ENCODE measurements at places on chromosomes 2 and 18.

- DNase-seq: no peak
These were observed 19.8 kb downstream of the ARL5A start for GRCh38 chr2:151808258-151809072.

DNA sequence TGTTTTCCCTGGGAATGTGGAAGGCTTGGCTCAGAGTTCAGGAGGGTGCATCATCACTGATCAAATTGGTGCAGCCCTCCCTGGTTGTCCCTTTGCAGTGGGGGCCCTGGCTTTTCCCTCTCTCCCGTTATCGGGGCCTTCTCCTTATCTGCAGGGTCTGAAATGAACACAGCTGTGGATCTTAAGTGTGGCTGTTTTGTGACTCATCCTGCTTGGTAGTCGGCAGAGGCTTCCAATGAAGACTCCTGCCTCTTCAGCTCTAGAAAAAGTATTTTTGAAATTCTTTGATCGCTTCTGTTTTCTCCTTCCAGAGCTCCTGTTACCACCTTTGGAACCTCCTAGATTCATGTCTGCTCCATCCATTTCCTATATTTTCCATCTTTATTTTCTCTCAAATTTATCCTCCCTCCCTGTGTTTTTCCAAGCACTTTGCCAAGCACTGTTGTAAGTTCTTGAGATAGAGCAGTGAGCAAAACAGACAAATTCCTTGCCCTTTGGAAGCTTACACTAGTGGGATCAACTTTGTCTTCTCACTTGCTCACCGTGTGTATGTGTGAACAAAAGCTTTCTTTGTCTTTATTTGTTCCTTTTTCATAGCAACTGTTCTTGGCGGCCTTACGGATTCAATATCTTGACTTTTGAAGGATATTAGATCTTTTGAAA, 45.7 kb downstream of the RALB start:
- no peak for DNase-seq

- DNase-seq: no peak
These were observed 35.4 kb upstream of the CABYR start for GRCh38 chr18:24103320-24104021.

- no peak for DNase-seq
These were observed 52.7 kb upstream of the NCK2 start for GRCh38 chr2:105691947-105692390.

DNA sequence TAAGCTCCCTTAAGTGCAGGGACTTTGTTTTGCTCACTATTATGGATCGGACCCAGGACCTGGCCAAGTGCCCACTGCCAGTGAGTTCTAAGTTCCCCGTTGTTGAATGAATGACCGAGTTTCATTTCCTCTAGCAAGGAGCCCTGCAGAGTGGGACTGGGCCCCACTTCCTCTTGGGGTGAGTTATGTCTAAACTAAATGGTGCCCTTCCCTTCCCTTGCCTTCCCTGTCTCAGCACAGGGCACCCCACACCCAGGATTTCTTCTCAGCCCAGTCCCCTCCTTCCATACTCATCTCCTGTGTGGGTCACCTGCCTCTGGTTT, 195.3 kb upstream of the HS6ST1 start:
- DNase-seq: no peak

DNA sequence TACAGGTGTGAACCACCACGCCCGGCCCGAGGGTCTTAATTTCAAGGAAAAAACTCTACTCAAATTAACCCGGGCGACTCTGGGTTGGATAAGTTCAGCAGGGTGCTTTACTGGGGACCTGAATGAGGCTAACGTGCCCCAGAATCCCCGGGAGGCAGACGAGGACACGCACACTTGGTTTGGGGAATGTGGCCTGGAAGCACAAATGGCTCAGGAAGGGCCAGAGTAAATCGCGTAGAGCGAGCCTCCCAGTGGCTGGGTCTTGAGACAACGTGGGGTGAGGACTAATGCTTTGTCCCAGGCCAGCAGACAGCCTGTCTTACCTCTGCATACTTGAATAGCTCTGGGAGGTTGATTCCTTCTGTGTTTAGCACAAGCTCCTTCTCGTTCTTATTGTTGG, 75.8 kb downstream of the POLR1A start:
- no peak for DNase-seq

GRCh38 chr18:5456577-5457461, 87.0 kb downstream of the EPB41L3 start:
- DNase-seq: no peak

GRCh38 chr2:9781252-9781651, 62.0 kb upstream of the TAF1B start:
- no peak for DNase-seq

- DNase-seq: no peak
These were observed 51.6 kb upstream of the MGAT4A start for GRCh38 chr2:98782570-98782969.

DNA sequence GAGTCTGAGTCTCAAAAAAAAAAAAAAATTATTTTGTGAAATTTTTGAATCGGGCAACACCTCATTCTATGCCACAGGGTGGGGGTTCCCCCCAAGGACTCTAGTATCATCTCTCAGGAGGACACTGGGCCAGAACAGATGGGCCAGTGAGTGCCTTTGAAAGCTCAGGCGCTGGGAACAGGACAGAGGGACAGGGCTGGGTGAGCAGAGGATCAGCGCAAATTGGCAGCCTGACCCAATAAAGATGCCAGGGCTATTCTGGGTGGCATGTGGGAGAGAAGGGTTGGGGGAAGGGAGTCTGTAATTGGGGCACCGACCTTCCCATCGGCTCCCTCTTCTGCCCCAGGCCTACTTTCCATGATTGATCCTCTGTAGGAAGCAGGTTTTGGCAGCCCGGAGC, 44.0 kb downstream of the KIF3C start:
- no peak for DNase-seq

- DNase-seq: no peak
These were observed 1.7 kb downstream of the FOSL2 start for GRCh38 chr2:28394331-28394877.

DNA sequence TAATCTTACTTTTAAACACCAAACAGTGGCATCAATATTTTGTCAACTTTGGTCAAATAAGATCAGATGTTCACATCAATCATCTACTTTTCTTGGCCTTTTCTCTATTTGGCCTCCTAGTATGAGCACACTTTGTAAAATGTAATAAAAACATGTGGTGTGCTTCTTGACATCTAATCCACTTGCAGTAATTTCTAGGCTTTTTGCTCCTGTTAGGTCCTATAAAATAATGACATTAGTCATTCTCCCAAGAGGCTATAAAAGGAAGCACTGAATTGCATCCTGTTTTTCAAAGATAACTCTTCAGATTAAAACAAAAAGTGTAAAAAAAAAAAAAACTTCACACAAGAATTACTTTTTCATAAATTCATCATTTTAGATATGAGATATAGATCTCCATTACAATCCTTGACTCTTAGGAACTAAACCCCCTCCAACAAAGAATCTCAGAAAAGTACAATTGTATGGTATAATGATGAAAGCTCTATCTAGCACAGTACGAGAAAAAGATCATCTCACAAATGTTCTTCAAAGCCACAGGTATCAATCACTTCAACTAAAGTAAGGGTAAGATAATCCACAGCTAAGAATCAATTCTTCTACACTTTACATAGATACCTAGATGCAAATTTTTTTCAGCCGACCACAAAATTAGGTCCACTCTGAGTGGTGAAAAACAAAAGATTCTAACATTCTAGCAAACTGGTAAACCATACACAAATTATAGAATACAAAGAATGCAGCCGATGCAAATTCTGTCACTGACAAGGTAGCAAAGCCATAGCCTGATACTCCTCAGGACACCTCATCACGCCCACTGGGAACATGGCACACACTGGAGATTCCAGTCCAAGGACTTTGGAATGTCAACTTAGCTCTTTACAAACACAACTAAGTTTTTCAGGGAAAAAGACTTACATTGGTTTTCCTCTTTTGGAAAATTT, 2.7 kb downstream of the BCL2 start:
- DNase-seq: no peak

GRCh38 chr2:127150996-127151395, 44.0 kb upstream of the BIN1 start:
- DNase-seq: no peak

DNA sequence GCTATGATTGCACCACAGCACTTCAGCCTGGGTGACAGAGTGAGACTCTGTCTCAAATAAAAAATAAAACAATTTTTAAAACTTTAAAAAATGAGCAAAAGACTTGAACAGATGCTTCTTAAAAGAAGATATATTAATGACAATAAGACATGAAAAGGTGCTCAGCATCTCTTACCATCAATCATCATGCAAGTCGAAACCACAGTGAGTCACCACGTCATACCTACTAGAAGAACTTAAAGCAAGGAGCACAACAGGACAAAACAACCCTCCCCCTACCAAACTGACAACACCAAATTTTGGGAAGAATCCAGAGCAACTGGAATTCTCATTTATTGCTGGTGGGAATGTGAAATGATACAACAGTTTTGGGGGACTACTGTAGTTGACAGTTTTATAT, 251.6 kb downstream of the BCL2 start:
- no peak for DNase-seq

- no peak for DNase-seq
These were observed 265.3 kb downstream of the PAX3 start for GRCh38 chr2:222033541-222033940.

DNA sequence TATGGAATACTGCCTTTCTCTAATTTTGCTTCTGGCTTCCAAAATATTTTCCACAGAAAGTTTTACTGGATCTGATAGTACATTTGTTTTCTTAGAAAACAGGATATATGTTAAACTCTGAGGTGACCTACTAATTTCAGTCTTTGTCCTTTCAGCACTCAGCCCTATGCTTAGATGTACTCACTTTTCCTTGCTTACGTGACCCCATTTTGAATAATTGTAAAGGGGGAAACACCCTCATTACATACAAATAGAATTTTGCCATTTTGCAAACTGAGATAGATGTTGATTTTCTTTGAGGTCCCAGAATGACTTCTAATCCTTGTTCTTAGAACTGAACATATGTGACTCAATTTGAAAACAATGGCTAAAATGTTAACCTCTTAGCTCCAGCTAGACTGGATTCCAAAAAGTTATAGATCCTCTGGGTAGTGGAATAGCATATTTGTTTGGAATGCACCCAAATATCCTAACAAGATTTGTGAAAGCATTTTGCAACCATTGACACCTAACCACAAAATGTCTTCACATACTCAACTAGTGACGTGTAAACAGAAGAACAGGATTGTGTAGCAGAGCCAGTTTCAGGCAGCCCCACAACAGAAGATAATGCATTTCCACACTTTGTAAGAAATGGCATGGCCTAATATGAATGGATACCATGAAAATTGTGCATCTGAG, 44.8 kb upstream of the EHBP1 start:
- no peak for DNase-seq

- DNase-seq: no peak
These were observed 124.8 kb downstream of the FIGN start for GRCh38 chr2:163610817-163611556.

GRCh38 chr18:75070625-75071483, 138.1 kb downstream of the PTGR3 start:
- peak; percentile 58 for DNase-seq

GRCh38 chr2:201203916-201204654, 21.1 kb downstream of the CASP10 start:
- DNase-seq: no peak

- DNase-seq: no peak
These were observed 575.2 kb downstream of the PIK3C3 start for GRCh38 chr18:42530276-42530675.

- no peak for DNase-seq
These were observed 35.4 kb downstream of the NTSR2 start for GRCh38 chr2:11634584-11634983.

DNA sequence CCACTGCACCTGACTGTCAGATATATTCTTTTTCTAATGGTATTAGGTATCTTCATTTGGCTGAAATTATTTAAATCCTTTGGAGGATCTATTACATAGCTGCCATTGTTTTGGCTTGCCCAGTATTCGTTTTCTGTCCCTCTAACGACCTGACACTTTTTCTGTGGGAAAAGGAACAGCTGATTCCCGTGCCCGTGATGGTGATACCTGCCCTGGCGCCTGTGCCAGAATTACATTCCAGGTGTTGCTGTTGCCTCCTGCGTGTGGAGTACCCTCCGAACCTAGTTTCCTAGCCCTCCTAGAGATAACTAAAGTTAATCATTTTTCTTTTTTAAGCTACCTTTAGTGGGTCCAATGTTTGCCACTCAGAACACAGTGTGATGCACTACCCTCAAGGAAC, 14.0 kb downstream of the HOXD1 start:
- DNase-seq: no peak

DNA sequence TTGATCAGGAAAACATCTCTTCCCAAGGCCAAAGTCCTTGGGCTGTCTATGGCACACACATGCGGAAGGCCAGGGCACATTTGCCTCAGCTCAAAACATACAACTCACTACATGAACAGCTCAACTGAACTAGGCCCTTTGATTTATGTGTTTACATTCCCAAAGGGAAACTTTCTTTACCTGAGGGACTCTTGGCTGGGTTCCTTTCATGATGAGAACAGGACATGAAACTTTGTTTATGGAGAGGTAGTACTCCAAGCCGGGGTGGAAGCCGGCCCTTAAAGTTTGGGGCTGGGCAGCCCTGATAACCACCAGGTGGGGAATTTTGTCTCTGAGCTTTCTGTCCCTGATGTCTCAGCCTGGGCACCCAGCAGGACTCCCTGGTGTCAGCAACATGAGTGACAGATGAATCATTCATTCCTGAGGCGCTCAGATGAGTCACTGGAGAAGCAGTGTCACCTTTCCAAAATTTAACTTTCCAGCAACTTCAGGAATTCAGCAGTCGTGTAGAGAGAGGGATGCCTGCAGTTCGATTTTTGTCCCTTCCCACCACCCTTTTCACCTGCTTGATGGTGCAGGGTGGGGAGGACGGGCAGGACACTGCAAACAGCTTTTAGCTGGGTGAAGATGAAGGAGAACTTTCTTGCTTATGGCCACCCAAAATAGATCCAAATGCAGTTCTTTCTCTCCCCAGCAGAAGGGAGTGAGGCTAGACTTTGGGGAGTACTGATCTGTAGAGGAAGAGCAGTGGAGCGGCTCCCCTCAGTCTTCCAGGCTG, 331.6 kb downstream of the DYSF start:
- DNase-seq: no peak

GRCh38 chr18:42533009-42533575, 578.1 kb downstream of the PIK3C3 start:
- DNase-seq: no peak

- no peak for DNase-seq
These were observed 20.3 kb downstream of the ACTR3 start for GRCh38 chr2:113910110-113910717.

- peak; percentile 81 for DNase-seq
These were observed 46.1 kb upstream of the PLB1 start for GRCh38 chr2:28449488-28450395.

GRCh38 chr2:8138923-8139667, 542.8 kb upstream of the ID2 start:
- no peak for DNase-seq
